ENCODE measurements at places on chromosomes 6 and 20.

DNA sequence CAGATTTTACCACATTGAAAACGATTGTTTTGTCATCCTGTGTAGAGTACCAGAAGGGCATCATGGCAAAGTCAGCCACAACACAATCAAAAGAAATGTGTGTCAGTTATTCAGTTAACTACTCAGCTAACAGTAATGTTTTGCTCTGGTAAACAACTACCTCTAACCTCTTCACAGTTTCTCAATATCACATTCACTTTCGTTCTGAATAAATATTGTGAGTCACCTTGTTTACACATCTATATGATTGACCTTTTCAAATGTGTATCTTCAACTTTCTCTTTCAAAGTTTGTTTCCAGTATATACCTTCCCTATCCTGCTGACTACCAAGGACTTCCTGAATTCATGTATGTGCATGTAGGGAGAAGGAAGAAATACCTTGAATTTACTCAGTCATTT, 216.6 kb upstream of the UFL1 start:
- no peak for DNase-seq

DNA sequence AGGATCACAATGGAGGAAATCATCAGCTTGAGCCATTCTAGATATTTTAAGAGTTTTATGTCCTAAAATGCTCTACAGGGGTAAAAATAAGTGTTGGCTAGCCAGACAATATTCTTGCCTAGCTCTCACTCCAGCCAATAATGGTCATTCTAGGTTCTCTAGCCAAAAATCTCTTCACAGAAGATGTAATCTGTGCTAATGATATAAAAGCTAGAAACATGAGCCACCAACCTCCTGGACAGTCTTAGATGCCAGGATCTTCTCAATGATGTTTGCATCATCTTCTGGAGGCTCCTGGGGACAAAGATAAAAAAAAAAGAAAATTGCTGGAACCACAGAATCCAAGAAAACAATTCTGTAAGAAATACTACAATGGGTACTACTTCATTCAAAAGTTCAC, 119.1 kb downstream of the CHD6 start:
- DNase-seq, result no peak

- no peak for DNase-seq
These were observed 40.2 kb downstream of the HBS1L start for GRCh38 chr6:135014353-135014832.

GRCh38 chr20:41697861-41698559, 79.8 kb upstream of the CHD6 start:
- no peak for DNase-seq

GRCh38 chr6:139372326-139373153, 1.9 kb downstream of the CITED2 start:
- no peak for DNase-seq

- DNase-seq, result no peak
These were observed 133.3 kb upstream of the AHI1 start for GRCh38 chr6:135630789-135631376.

DNA sequence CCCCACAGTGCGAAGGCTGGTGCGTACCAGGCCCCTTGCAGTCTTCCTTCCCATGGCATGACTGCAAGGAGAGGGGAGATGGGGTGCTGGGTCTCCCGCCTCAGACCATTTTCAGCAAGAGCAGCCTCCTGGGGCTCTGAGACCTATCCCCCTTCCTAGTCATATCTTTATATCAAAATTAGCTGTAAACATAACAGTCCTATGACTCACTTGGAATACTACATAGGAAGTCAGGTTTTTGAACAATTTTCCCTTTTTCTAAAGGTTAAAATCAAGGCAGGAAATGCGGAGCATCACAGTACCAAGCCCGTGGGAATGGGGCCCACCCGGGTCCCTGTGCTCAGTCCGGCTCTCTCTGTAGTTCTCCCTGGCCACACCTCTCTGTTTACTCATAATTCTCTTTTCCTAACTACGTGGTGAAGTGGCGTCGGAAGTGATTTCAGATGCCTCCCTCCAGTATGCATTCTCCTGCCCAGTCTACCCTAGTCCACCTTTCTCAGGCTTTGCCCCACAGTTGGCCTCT, 109.8 kb upstream of the TMEM170B start:
- DNase-seq, result no peak

DNA sequence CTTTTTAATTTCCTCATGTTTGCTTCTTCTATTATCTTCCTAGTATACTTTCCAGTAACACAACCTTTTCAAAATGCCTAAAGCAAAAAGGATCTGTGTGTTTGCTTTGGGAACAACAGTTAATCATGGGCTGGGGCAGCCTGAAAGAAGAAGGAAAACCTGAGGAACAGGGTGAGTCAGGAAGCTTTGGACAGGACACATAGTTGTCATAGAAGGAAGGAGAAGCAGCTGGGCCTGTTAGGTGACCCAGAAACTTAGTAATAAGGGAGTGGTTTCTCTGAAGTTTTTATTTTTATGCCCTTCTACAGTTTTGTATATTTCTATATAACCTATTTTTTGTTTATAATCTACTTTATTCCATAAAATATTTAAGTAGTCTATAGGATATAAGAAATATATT, 61.4 kb downstream of the CD24 start:
- DNase-seq, result no peak
